Activated naive CD8-positive, alpha-beta T cell treated with anti-CD3 and anti-CD28 coated beads, Interleukin-2, amount 50 U/mL, for 24 hours (primary cell): ENCODE measurements at places on chromosomes 13 and 19.

GRCh38 chr19:51497666-51498065 is 3.9 kb downstream of the SIGLEC12 start:
- DNase-seq: no peak

- peak; percentile 74 for DNase-seq
Measured at GRCh38 chr13:41463838-41464602, 6.7 kb downstream of the RGCC start.

DNA sequence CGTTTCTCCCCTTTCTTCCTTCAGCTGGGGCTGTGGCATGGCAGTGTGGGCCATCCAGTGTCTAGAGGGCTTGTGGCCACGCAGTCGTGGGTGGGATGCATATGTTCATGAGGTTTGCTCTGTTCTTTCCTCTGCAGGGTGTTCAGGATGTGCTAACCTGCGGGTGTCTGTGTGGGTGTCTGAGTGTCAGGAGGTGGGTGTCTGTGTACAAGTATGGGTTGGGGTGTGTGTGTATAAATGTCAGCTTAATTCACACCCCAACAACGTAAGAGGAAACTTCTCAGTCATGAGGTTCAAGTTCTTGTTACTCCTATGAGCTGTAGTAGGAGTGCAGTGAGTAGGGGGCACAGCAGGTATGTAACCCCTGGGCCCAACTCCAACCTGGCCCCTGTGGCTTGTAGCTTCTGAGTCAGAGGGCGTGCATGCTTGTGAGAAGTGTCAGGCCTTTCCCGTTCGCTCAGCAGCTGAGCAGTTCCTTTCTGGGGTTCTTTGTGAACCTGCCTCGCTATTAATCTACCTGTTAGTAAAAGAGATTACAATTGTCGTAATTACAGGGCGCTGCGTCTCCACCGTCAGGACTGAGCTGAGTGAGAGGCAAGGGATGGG is 49.1 kb downstream of the NFIX start:
- DNase-seq: peak; percentile 38

GRCh38 chr13:98055623-98056022 is 87.3 kb upstream of the FARP1 start:
- DNase-seq: no peak

GRCh38 chr19:15684828-15685227 is 11.9 kb downstream of the CYP4F12 start:
- peak; percentile 7 for DNase-seq

GRCh38 chr13:75959861-75960481 is 323.8 kb downstream of the LMO7 start:
- no peak for DNase-seq

GRCh38 chr19:2578901-2579677 is 103.2 kb downstream of the GADD45B start:
- peak; percentile 72 for DNase-seq
